ENCODE measurements at places on chromosomes 2 and 18.

- DNase-seq, result no peak
Measured at GRCh38 chr2:53036196-53036595, 731.4 kb upstream of the CHAC2 start.

DNA sequence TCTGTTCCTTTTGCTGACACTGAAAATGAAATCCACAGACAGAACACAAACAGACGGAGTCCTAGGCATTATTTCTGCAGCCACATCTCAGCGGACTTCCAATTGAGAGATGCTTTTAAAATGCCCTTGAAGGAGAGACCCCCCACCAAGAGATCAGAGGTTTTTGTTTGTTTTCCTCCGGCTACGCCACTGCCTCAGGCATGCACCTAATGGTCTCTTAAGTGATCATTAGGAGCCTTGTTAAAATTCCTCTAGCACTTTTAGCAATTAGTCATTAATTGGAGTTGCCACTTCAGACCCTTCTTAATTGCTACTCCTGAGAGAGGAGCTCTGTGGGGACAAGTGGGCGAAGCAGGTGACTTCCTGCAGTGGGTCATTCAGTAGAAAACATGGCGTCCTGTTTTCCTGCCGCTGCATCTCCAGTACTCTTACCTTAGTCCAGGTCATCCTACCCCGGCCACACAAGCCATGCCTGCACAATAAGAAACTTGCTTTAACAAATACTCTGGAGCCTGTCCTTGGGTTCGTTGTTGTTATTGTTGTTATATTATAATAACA is 257.7 kb upstream of the CHAC2 start:
- DNase-seq, result no peak

- DNase-seq, result no peak
Measured at GRCh38 chr2:179692043-179692442, 169.4 kb downstream of the ZNF385B start.

- no peak for DNase-seq
Measured at GRCh38 chr2:9071032-9071431, 67.5 kb upstream of the MBOAT2 start.

- no peak for DNase-seq
Measured at GRCh38 chr2:83191316-83191715, 1267.8 kb downstream of the SUCLG1 start.

GRCh38 chr2:45014016-45014702 is 4.9 kb upstream of the SIX2 start:
- peak; percentile 41 for DNase-seq

- no peak for DNase-seq
Measured at GRCh38 chr2:110973262-110973661, 147.5 kb upstream of the BCL2L11 start.

Data from NCI-H2171 treated with DMSO at 0.1 percent for 48 hours (cell line).